ENCODE measurements at places on chromosomes 16 and 17.
A peak's percentile ranks its signal among the peaks of the same experiment; 100 is the strongest.

DNA sequence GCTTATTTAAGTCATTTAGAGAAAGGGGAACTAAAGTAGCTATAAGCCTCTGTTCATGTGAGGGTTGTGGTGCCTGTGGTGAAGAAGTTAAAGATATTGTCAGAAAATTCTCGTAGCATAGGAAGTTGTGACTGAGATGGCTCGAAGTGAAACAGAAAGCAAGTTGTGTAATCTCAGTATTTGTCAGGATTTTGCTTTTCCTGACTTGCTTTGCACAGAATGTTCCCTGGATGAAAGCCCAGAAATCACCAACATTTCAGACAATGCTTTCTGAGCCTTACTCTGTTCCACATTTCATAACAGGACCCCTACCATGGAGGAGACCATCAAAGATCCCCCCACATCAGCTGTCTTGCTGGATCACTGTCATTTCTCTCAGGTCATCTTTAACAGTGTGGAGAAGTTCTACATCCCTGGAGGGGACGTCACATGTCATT is 10.6 kb downstream of the CALCOCO2 start:
- peak; percentile 80 for DNase-seq

- no peak for DNase-seq
Observed at GRCh38 chr17:45451131-45451530, 18.5 kb upstream of the ARHGAP27 start.

DNA sequence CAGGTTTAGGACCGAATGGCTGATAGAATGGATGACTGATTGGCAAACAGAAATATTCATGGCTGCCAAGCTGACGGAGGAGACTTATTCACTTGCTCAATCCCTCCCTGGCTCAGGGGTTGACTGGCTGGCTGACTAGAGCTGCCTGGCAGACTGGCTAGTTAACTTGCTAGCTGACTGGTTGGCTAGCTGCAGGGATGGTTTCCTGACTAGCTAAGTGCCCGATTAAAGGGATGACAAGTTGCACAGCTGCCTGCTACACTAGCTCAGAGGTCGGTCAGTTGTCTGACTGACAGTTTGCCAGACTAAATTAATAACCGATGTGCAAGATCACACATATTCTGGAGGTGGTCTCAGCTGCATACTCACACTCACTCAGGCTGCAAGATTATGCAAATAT is 1208.4 kb upstream of the CDH8 start:
- DNase-seq = no peak

DNA sequence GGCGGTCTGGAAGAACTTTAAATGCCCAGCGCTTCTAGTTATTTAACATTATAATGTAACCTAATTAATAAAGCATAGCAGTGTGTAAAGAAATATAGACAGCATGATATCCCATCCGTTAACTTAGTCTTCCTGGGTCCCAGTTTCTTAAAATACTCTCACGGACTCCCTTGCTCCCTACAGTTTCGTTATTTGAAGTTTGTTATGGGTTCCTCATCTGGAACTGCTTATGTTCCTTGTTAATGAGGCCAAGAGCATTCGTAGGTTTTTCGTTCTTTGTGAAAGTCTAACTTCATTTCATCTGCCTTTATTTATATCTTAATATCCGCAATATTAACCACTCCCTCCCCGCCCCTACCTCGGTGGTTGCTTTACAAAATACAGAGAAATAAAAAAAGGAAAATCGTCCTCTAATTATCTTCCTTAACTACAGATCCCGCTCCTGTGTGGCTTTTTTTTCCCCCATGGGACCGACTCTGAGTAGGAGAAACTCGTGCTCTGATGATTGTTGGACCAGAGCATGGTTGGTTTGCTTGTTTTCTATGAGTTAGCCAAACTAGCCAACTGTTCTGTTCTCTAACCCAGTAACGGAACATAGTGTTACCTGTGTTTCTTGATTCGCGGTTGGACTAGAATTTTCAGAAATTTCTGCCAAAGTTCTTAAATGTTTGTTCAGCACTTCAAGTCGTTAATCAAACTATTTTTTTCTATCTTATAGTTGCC is 863 bp downstream of the ADPRM start:
- DNase-seq = no peak

GRCh38 chr16:3019594-3020246 is 448 bp upstream of the TNFRSF12A start:
- DNase-seq = no peak

DNA sequence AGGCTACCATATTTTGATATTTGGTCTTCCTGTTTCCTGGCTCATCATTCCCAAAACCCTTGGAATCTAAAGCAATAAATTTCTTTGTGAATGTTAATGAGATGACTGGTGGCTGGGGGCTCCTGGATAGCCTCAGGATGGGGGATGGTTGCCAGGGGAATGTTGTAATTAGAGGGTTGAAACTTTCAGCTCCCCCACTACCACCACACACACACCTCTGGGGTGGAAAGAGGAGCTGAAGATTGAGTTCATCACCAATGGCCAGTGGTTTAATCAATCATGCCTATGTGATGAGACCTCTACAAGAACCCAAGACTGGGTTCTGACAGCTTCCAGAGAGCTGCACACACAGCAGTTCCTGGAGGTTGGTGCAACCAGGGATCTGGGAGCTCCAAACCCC is 59.1 kb downstream of the HS3ST3A1 start:
- no peak for DNase-seq

GRCh38 chr16:49839017-49839825 is 16.7 kb downstream of the ZNF423 start:
- DNase-seq = no peak

DNA sequence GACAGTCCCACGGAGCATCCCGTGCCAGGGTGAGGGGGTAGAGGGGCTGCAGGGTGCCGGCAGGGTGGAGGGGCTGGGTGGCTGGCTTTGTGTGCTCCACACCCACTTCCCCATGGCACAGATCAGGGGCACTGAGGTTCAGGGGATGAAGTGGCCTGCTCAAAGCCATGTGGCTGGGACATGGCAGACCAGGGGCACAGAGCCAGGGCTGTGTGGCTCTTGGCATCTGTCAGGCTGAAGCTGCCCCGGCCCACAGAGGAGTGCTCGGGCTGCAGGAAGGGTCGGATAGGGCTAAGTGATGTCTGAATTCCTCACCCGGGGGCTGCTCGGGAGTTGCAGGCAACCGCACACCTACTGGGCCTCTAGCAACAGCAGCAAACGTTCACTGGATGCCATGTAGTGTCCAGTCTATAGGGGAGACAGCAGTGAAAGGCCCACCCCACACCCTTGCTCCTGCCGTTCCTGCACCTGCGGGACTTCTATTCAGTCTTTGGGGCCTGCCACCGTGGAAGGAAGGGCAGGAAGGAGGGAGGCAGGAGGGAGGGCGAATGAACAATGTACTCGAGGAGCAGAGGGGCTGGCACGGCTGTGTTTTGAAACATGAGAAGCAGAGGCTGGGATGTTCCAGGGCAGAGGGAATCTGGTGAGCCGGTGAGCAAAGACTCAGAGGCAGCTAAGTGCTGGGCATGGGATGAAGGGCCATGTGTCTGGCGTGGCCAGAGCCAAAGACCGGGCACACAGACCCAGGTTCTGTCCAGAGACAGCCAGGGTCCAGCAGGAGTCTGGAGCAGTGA is 15.1 kb downstream of the SLC5A10 start:
- DNase-seq = peak; percentile 59

DNA sequence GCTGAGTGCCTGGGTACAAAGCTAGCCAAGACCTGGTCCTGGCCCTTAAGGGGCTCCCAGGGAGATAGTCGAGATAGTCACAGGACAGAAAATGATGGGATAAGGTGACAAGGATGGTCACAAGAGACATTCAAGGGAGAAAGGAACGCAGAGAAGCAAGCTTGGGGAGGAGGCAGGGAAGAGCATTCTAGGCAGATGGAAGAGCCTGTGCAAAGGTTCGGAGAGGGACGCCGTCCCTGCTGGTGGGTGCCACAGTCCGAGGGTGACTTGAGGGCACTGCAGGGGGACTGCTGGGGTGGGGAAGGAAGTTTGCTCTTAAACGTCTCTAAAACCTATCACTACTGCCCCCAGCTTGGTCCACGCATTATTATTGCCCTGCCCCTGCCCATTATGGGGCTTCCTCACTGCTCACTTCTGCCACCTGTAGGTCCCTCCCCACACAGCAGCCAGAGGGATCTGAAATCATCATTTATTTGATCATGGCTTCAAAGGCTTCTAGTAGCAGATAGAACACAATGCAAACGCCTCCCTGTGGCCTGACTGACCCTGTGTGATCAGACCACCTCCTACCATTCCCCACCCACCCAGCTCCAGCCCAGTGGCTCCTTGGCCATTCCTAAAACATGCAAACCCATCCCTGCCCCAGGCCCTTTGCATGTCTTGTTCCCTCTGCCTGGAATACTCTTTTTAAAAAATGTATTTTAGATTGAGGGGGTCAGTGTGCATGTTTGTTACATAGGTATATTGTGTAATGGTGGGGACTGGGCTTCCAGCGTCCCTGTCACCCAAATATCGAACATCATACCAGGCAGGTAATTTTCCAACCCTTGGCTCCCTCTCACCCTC is 60.3 kb downstream of the RMI2 start:
- DNase-seq = peak; percentile 29

- no peak for DNase-seq
Observed at GRCh38 chr16:53583401-53583800, 80.4 kb upstream of the AKTIP start.

- DNase-seq = no peak
Observed at GRCh38 chr16:85195271-85195647, 83.0 kb upstream of the CIBAR2 start.

Data from endothelial cell of umbilical vein (primary cell).